ENCODE measurements at places on chromosomes 5 and 9. TPM values are rescaled to one million over a fixed set of nuclear protein-coding genes. Genes with fewer than 3 reads are reported as not detected.

Gene ELOVL7
- total RNA-seq = 13.4 TPM

Gene TAF11L5
- not detected for total RNA-seq

Gene PCSK5
- total RNA-seq = 19.9 TPM

Gene BHMT2
- total RNA-seq = 3.9 TPM

Gene ANKRD31
- 0.11 TPM for total RNA-seq

Gene PLAC8L1
- total RNA-seq = not detected

Gene WHRN
- 5.2 TPM for total RNA-seq

Gene DTWD2
- total RNA-seq = 12.1 TPM

Gene C5orf58
- total RNA-seq = not detected

DNA sequence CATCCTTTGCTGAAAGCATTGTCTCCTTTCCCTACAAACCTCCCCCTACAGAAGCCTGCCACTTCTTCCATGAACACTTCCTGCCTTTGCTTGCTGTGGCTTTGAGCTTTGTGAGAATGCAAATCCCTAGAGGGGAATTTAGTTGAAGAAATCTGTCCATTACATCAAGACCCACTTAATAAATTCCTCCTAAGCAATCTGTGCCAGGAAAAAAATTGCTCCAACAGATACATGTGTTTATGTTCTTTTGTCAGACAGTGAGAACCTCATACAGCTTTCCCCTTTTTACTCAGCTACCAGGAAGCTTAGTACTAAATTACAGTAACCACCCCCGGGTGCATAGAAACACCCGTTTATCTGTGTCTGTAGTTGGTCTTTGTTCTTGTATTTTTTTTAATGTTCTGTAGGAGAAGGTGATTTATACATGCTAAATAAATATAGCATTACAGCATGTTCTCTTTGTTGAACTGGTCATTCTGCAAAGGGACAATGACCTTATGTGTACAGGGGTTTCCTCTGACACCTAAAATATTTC lies 43.9 kb downstream of the SH3TC2 start:
- DNase-seq = no peak
- H3K27ac ChIP-seq = no peak overlapping the region
- H3K4me1 ChIP-seq = no peaks in the 10 kb centered on the region
- no peak overlapping the region for H3K4me3 ChIP-seq
- H3K27me3 ChIP-seq = no peaks in the 10 kb centered on the region
- H3K36me3 ChIP-seq = no peaks in the 10 kb centered on the region

DNA sequence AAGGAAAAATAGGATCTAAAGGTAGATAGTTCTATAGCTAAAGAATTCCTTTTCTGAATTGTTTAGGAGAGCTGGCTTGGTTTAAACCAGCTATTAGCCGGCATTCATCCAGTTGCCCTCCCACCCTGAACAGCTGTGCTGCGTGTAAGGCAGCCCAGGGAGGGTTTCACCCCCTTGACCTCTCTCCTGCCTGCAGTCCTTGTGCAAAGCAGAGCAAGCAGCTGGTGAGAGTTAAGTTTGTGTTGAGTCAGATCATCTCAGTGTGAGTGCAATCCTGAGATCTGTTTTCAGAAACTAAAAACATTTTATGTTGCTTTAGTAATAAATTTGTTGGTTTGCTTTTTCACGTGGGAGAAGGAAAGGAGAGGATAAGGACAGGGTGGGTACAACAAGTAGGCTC lies 13.0 kb downstream of the SLC25A25 start:
- H3K27ac ChIP-seq = peak overlapping the region; percentile 56
- H3K27me3 ChIP-seq = no peaks in the 10 kb centered on the region
- peak; percentile 43 for DNase-seq
- H3K4me3 ChIP-seq = no peak overlapping the region
- H3K36me3 ChIP-seq = no peaks in the 10 kb centered on the region
- peaks cover 41% of the 10 kb centered on the region for H3K4me1 ChIP-seq

DNA sequence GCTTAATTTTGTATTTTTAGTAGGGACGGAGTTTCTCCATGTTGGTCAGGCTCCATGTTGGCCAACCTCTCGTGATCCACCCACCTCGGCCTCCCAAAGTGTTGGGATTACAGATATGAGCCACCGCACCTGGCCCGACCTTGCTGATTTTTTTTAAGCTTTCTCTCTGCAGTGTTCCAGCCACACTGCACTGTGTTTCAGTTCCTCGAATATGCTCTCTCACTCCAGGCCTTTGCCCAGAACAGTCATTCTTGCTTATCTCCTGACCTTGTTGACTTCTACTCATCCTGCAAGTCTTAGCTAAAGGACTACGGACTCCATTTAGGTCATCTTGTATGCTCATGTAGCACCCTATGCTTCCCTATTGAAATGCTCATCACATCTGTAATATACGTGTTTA lies 3.3 kb downstream of the SNAPC3 start:
- H3K4me1 ChIP-seq = peaks cover 44% of the 10 kb centered on the region
- no peaks in the 10 kb centered on the region for H3K27me3 ChIP-seq
- no peak overlapping the region for H3K4me3 ChIP-seq
- no peak for DNase-seq

GRCh38 chr9:2824564-2824963 lies 19.3 kb downstream of the PUM3 start:
- peaks cover 29% of the 10 kb centered on the region for H3K36me3 ChIP-seq
- H3K4me3 ChIP-seq = no peak overlapping the region
- no peak overlapping the region for H3K27ac ChIP-seq

DNA sequence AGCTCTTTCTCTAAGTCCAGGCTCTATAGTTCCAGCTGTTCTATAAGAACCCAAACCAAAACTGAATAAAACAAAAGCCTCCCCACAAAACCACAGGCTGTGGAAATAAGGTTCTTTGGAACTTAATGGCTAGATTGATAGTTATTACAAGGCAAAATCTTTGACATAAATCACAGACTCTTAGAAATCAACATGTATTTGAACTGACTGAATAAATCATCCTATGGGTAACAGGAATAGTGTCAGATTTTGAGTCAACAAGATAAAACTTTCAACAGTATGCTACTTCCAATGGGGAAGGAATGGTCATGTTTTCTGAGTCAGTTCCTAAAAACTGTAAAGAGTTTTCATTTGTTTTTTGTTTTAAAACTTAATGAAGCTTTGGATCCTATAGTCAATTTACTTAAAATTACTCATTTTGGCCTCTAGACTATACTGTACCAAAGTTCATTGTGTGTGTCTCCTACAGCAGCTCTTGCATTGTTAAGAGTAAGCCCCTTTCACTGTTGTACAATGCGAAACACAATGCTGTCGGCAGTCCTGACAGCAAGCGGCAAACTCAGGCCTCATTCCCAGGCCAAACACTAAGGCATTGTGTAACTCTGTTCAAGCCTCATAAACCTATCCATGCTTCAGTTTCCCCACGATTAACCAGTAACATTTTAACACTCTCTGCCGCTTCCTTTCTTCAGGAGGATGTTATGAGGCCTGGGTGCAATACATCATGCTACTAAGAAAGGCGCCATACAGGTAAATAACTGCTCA lies 134.1 kb downstream of the ARL15 start:
- H3K36me3 ChIP-seq = no peaks in the 10 kb centered on the region
- no peaks in the 10 kb centered on the region for H3K27me3 ChIP-seq

DNA sequence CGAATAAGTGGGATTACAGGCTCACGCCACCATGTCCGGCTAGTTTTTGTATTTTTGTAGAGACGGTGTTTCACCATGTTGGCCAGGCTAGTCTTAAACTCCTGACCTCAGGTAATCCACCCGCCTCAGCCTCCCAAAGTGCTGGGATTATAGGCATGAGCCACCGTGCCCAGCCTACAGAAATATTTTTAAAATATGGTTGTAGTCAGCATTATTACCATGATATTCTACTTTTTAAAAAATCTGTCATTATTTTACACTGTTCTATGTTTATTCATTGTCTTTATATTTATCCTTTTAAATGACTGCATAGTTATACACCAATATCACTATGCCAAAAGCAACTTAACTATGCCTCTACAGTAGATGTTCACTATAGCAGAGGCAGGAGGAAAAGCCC lies 41.6 kb upstream of the SLC30A5 start:
- H3K4me3 ChIP-seq = no peak overlapping the region
- no peaks in the 10 kb centered on the region for H3K36me3 ChIP-seq
- H3K4me1 ChIP-seq = no peaks in the 10 kb centered on the region
- no peak overlapping the region for H3K27ac ChIP-seq

DNA sequence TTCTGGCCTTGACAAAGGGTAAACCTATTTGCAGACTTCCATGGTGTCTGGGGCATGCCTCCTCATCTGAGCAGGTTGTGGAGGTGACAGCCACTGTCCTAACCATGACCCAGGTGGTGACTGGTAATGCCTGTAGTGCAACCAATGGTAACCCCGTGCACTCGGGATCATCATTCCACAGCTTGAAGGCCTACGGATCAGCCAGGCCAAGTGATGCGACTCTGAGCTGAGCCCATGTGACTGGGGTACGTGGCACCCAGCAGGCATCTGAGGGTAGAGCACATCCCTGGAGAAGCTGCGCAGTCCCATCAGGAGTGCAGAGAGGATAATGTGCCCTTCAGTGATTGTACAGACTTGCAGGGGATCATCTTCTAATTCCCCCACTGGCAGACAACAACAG lies 35.0 kb downstream of the DROSHA start:
- H3K36me3 ChIP-seq = peaks cover 95% of the 10 kb centered on the region
- no peak for DNase-seq
- no peak overlapping the region for H3K27ac ChIP-seq
- H3K4me3 ChIP-seq = no peak overlapping the region
- no peaks in the 10 kb centered on the region for H3K4me1 ChIP-seq

DNA sequence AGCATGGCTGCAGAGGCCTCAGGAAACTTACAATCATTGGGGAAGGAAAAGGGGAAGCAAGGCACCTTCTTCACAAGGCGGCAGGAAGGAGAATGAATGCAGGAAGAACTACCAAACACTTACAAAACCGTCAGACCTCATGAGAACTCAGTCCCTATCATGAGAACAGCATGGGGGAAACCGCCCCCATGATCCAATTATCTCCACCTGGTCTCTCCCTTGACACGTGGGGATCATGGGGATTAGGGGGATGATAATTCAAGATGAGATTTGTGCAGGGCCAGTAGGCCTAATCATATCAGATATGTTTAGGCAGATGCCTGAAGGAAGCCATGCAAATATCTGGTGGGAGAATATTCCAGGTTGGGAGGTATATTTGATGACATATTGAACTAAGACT lies 1176.4 kb upstream of the CDH18 start:
- no peaks in the 10 kb centered on the region for H3K36me3 ChIP-seq
- H3K4me3 ChIP-seq = no peak overlapping the region
- DNase-seq = no peak
- no peaks in the 10 kb centered on the region for H3K4me1 ChIP-seq

DNA sequence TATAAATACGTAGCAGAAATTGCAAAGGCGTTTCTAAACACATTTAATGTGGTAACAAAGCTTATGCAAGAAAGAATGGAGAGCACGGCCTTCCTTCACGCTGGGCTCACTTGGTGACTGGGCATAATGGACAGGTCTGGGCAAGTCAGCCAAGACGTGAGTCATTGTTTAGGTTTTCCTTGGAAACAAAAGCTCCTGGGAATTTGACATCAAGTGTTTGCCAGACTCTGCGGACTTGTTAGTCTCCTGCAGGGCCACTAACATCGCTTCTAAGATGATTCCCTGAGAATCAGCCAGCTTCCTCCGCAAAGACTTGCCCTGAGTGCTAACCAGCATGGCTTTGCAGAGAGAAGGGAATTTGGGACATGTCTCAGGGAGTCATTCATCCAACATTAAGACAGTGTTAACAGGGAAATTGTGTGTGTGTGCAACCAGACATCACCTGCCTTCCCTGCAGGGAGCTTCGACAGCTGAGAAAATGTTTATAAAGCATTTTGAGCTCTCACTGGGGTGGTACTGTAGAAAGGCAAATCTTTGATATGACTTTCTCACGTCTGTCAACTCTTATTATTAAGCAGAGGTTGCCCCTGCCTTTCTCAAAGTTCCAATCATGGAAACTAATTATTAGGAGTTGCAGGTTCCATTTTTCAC lies 182.5 kb downstream of the NTRK2 start:
- H3K27me3 ChIP-seq = no peaks in the 10 kb centered on the region
- H3K36me3 ChIP-seq = no peaks in the 10 kb centered on the region
- no peak overlapping the region for H3K4me3 ChIP-seq
- no peak overlapping the region for H3K27ac ChIP-seq

DNA sequence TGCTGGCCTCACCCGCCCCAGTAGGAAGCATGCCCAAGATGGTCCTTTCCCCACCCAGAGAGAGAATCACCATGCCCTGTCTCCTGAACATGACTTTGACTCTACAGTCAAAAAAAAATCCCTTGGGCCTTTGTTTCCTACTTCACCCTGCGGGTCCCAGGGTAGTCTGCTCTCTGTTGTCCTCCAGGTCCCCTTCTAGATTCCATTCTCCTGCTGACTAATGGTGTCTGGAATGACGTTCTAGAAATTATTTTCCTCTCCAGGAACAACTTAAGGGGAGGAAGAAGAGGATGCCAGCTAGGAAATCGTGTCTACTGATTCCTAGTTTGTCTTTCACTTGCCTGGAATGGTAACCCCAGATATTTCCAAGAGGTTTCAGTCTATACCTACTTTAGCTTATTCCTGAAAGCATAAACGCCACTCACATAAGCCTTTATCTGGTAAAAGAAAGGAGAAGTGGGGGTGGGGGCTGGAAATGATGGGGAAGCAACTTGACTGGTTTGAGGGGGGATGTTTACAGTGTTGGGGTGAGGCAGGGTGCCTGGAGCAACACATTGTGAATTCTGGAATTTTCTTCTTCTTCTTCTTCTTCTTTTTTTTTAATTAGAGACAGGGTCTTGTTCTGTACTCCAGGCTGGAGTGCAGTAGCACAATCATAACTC lies 93.9 kb downstream of the SNX18 start:
- DNase-seq = no peak
- no peak overlapping the region for H3K27ac ChIP-seq
- no peaks in the 10 kb centered on the region for H3K36me3 ChIP-seq
- H3K4me1 ChIP-seq = peaks cover 14% of the 10 kb centered on the region
- H3K4me3 ChIP-seq = no peak overlapping the region
- no peaks in the 10 kb centered on the region for H3K27me3 ChIP-seq

- DNase-seq = peak; percentile 96
- H3K36me3 ChIP-seq = no peaks in the 10 kb centered on the region
- peak within 1 kb of the TSS; percentile 88 for H3K27ac ChIP-seq
- peaks cover 5% of the 10 kb centered on the region for H3K27me3 ChIP-seq
- peaks cover 29% of the 10 kb centered on the region for H3K4me1 ChIP-seq
- peak within 1 kb of the TSS; percentile 6 for H3K4me3 ChIP-seq
Measured at GRCh38 chr9:134641173-134641989, at the start of gene COL5A1. Gene COL5A1, plus strand, starts transcription at chr9:134641803. Its CDS starts 385 bp downstream, at chr9:134642188.

DNA sequence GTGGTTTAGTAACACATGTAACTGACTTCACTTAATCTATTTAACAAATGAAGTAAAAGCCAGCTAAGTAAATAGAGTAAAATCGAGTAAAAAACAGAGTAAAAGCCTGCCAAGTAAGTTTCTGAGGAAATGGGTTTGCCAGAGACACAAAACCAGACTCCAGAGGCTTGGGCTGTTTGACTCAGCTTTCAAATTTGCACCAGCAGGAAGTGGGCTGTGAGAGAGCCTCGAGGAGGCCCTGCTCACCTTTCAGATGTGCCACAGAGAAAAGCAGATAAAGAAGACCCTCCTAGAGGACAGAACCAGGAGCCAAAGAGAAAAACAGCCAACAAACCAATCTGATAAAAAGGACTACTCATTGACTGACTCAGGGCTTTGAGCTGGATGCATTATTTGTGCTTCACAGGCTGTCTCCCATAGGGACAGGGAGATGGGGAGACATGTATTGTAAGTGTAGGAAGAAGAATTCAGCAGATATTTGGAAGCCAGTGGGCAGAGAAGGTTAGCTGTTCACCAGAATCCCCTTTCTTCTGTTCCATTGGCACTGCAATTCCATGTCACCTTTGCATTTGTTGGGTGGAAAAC lies 14.4 kb upstream of the AMACR start:
- H3K27ac ChIP-seq = no peak overlapping the region
- DNase-seq = no peak
- no peaks in the 10 kb centered on the region for H3K27me3 ChIP-seq
- H3K4me1 ChIP-seq = no peaks in the 10 kb centered on the region
- no peak overlapping the region for H3K4me3 ChIP-seq

- no peaks in the 10 kb centered on the region for H3K27me3 ChIP-seq
- no peak overlapping the region for H3K4me3 ChIP-seq
- DNase-seq = no peak
- peak overlapping the region; percentile 78 for H3K27ac ChIP-seq
- peaks cover 51% of the 10 kb centered on the region for H3K4me1 ChIP-seq
Measured at GRCh38 chr9:121271368-121272341, 3.7 kb downstream of the GSN start.

Measured in upper lobe of left lung (tissue), 6 donors.